ENCODE measurements at places on chromosomes 1 and 21.

DNA sequence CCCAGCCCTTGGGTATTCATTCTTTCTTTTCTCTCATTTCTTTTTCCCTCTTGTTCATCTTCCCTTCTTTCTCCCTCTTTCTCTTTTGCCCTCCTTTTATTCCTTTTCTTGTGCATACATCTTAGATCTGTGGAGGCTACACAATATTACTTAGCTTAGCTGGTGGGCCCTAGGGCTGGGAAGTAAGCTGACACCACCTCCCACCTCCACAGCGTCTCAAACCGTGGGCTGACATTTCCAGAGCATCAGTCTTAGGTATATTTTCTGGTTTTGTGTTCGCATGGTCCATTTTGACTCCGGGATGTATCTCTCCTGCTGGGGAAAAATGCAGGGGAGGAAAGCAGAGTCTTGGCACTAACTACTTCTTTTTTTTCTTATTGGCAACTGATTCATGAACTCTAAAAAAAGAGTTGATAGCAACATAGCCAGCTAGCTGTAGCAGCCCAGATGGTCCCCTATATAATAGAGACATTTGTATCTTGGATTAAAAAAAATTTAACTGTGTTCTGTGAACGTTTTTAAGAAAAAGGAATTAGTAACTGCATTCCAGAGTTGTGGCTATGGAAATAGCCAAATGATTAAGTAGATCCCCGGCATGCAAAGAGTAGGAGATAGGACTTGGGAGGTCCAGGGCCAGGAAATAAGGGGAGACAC lies 15.5 kb downstream of the CNIH3 start:
- DNase-seq: no peak

- no peak for DNase-seq
Measured at GRCh38 chr1:155003766-155004351, 1.3 kb downstream of the ZBTB7B start.

GRCh38 chr1:204477036-204477740 lies 17.4 kb downstream of the PIK3C2B start:
- no peak for DNase-seq

GRCh38 chr1:91791103-91791502 lies 94.8 kb downstream of the TGFBR3 start:
- no peak for DNase-seq

All from cerebellar nuclear complex (tissue), 1 donor.